ENCODE measurements at places on chromosomes 7 and 10.

- no peak for DNase-seq
Observed at GRCh38 chr10:63724922-63725321, 203.7 kb downstream of the REEP3 start.

GRCh38 chr7:75870557-75871161 lies 8.2 kb upstream of the RHBDD2 start:
- no peak for DNase-seq

DNA sequence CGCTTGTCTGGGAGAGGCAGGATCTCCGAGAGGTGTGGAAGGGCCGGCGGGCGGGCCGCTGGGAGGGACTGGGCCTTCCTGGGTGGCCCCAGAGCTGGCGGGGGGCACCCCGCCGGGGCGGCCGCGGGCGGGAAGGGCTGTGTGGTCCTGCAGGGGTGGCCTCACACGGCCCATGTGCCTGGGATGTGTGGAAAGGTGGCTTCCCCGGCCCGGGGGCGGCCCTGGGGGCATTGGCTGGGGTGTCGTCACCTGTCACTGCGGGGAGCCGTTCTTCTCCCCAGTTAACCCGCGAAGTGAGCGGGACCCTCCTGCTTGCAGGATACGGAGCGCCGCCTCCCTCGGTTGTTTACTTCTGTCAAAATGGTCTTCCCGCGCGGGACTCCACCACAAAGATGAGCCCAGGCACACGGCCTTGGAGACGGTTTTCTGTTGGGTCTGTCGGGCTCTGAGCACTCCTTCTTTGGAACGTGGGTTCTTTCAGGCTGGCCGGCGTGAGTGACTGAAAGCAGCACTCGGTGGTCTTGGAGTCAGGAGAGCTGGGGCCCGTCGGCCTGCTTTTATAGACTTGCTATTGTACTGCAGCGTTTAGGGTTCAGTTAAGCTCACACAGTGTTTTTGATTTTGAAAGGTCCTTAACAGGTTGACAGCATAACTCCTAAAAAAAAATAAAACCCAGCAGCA lies 700 bp downstream of the SMC3 start:
- peak; percentile 48 for DNase-seq

DNA sequence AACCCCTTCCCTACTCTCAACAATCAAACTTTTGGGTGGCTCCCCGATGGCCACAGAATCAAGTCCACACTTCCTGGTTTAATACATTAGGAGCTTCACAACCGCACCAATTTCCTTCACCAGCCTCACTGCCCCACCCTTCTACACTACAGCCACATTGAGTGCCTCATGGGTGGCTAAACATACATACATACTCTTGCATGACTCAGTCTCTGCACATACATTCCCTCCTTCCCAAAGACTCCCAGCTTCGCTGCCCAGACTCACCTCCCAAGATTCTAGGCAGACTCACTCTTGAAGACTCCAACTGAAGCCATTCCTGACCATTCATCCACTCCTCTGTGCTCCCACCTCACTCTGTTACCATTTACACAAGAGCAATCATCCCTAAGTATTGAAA lies 15.9 kb downstream of the VPS41 start:
- DNase-seq, result no peak

GRCh38 chr7:150665896-150666295 lies 19.6 kb upstream of the GIMAP2 start:
- DNase-seq, result peak; percentile 7

GRCh38 chr7:36155811-36156361 lies 2.8 kb downstream of the EEPD1 start:
- no peak for DNase-seq

DNA sequence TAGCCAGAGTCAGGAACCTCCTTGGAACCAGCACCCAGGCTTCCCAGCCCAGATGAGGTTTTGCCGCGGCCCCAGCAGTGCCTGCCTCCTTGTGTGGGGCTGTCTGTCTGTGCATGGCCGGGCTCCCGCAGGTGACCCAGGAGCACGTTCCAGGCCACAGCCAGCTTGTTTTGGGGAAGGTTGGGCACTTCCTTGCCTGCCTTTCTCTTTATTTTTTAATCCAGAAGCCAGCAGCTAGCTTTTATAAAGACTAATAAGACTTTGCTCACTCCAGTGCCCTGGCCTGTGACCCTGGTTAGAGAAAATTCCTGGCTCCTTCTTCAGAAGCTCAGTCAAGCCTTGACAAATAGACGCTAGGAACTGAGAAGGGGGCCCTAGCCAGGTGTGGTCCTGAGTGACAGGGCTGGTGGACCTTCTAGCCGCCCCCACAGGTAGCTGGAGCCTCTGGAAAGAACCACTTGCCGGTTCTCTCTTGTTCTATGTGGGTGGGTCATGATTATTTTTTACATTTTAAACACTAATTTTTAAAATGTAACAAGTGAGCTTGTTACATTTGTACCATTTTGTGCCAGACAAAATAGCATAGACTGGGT lies 837 bp downstream of the SLC29A3 start:
- no peak for DNase-seq

DNA sequence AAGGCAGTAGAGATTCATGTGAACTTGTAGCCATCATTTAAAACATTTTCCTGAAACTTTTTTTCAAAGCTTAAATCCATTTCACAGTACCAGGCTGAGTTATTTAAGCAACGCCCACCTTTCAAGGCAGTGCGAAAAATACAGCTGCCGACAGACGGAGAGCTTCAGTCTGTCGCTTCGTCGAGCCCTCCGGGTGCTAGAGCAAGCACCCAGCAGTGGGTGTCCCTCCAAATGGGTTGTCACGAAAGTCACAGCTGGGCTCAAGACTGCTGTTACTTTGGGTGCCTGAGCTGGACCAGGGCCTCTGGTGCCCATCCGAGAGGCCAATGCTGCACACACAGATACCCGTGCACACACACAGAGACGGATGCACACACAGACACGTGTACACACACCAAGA lies 135.6 kb downstream of the TCERG1L start:
- no peak for DNase-seq

DNA sequence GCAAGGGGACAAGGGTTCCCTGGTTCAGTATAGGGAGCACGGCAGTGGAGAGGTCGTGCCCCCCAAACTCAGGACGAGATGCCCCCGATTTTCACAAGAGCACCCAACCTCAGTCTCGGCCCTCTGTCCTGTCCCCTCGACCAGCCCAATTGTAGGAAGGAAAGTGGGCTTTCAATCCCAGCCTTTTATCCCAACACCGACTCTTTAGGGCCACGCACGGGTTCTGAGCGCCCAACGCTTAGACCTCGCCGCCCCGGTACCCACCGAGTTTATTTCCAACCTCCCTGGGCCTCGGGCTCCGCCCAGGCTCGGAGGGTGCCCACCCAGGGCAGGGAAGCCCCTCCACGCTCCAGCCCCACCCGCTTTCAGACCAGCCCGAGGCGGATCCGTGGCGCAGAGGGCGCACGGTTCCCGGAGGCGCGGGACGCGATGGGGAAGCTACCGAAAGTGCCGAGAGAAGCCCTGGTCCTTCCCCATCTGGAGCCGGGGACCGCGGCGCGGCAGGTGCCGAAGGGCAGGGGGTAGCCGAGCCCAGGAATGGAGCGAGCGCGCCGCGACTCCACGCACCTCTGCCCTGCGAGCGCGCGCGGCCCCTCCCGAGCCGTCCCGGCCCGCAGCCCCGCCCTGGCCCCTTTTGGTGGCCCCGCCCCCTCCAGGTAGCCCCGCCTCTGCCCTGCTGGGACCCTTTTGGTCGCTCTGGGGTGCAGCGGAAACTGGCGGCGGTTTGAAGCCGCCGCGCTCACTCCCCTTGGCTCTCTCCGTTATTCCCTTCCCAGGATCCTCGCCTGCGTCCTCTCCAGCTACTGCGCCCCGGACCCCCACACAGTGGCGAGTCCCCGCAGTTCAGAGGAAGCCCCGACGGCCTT lies 20.4 kb downstream of the GRID2IP start:
- peak; percentile 71 for DNase-seq

GRCh38 chr7:25069900-25070443 lies 55.1 kb downstream of the CYCS start:
- peak; percentile 36 for DNase-seq

DNA sequence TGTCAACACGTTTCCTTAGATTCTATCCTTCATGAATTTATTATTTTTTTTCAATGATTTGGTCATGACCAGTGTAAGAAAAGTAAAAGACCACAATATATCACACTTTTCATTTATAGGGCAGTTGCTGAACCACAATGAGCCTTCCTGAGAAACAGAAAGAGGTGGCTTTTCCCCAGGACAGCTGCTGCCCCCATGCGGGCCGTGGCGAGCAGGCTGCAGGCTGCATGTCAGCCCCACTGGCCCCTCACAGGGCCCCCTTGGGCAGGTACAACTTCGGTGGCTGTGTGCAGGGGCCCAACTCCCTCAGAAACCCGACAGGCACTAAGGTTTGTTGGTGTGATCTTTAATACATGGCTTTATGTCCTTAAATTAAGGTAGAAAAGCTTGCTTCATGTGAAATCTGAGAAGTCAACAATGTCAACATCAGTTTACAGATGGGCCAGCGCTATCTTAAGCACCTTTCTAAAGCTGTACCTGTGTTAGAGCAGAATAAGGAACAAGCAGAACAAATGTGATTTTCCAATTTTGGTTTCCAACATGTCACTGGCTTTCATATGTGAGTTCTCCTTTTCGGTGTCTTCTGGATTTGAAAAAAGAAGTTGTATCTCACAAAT lies 10.6 kb downstream of the BEND7 start:
- DNase-seq, result no peak

GRCh38 chr10:118444069-118444468 lies 101.9 kb upstream of the FAM204A start:
- DNase-seq, result no peak

DNA sequence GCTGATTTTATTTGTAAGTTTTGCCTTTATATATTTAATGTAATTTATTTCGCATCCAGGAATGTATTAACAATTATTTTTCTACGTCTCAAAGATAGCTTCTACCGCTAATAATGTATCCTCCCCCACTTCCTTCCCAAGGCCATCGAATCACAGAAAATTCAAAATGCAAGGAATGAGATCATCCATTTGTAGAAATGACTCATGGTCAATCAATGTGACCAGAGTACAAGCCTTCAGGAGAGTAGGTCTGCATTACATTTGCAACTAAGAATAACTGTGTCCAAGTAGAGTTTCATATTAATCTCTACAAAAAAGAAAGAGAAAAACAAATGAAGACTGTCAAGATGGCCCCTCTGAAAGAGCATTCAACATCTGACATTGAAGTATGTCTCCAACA lies 205.9 kb upstream of the PHF14 start:
- no peak for DNase-seq

GRCh38 chr10:15802375-15802949 lies 57.8 kb downstream of the MINDY3 start:
- DNase-seq, result no peak

GRCh38 chr10:60810437-60811182 lies 32.3 kb downstream of the CDK1 start:
- DNase-seq, result no peak

- no peak for DNase-seq
Observed at GRCh38 chr10:50536617-50537240, 87.0 kb downstream of the SGMS1 start.

DNA sequence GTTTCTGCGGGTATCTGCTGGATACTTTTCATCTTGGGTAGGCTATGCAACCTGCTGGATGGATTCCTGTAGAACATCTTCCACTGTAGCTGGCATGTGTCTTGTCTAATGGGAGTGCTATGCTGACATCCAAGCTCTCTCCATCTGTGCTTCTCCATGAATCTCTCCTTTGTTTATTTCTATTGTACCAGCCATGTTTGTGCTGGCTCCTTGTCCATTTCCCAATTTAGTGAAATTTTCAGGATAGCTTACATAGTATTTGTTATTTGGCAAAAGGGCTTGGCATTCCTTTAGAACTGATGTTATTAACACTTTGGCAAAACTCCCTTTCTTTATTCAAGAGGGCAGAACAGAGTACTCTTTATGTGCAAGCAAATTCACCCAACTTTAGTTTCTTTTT lies 198.0 kb downstream of the CSTF2T start:
- no peak for DNase-seq

- DNase-seq, result no peak
Observed at GRCh38 chr7:88115816-88116215, 104.0 kb downstream of the SRI start.

DNA sequence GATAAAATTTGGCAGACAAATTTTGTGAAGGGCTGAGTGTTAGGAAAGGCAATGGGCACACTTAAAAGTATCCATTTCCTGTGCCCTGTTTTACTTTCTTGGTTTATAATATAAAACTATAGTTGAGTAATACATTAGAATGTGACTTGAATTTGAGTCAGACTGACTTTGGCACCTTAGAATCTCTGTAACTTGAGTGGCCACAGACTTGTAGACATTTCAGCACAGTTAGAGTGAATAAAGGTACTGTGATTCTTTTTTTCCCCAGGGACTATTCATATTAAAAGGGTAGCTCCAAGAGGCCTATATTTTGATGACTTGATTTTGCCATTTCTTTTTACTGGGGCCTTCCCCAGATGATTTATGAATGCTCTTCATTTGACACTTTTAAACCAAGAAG lies 22.4 kb downstream of the GBF1 start:
- DNase-seq, result no peak

DNA sequence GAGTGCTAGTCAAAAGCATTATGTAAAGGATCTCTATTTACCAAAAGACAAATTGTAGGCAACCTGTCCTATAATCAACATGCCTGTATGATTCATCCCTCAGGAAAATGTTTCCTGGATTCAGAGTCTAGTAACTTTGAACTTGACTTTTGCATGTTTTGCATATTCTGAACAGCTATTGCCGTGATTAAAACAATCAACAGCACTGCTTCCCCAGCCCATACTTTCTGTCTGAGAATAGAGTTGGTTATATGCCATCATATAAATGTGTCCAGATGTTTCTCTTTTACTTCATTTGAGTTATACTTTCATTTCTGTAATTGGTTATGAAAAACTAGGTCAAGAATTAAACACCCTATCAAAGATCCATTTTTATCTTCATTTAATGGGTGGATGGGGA lies 83.5 kb downstream of the ZMYND11 start:
- DNase-seq, result no peak

DNA sequence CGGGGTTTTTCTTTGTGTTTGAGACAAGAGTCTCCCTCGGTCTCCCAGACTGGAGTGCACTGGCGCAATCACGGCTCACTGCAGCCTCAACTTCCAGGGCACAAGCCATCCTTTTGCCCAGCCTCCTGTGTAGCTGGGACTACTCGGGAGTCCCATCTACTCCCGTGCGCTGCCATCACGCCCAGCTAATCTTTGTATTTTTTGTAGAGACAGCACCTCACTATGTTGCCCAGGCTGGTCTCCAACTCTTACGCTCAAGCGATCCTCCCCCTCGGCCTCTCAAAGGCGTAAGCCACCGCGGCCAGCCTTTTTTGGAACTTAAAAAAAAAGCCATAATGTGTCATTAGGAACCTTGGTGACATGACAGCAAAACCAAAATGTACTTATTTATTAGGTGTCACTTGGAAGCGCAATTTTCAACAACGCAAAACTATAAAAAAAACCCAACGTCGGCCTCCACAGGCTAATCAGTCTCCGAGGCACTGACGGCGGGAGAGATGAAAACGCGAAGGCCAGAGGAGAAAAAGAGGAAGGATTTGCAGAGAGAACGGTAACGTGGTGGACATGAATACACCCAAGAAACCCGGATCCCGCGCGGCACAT lies 911 bp upstream of the HNRNPH3 start:
- DNase-seq, result no peak

DNA sequence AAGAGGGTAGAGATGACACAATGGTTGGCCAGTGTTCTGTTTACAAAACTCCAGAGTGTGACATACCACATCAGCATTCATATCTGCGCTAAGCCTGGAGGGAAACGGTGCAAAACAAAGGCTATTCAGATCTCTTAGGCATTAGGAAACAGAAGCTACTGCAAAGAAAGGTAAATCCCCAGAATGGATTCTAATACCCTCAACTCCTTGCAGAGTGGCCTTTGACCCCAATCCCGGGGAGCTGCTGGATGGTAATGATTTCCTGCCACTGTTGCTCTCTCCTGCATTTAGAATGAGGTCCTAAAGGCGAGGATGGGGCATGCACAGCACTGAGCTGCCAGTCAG lies 65.2 kb downstream of the AOAH start:
- DNase-seq, result no peak

- no peak for DNase-seq
Observed at GRCh38 chr10:25061125-25061524, 44.7 kb downstream of the THNSL1 start.

All from CD4-positive, alpha-beta T cell treated with Interferon gamma for 1 hour (primary cell).